ENCODE measurements at places on chromosomes 13 and 19.
A peak's percentile ranks its signal among the peaks of the same experiment; 100 is the strongest.

- DNase-seq, result peak; percentile 65
These were observed 9.0 kb upstream of the ACSBG2 start for GRCh38 chr19:6126335-6126974.

GRCh38 chr13:110512198-110512740 is 49.3 kb downstream of the RAB20 start:
- no peak for DNase-seq

DNA sequence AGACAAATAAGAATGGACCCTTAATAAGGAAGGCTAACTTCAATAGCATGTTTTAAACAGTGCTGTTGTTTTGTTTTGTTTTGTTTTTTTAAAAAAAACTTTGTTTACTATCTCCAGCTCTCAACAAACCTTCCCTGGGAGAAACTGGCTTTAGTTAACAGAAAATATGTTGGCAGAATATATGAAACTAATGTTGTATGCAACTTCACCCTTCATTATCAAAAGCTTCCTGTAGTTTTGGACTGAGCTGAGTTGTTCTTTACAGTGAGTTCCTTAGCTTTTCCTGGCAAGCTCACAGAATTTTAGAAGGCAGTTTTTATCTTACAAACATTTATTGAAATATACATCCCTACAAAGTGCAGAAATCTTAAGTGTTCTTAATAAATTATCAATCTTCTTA is 2480.7 kb upstream of the PCDH20 start:
- DNase-seq, result no peak

GRCh38 chr13:50170447-50171037 is 155.3 kb downstream of the KCNRG start:
- DNase-seq, result no peak

GRCh38 chr19:3333662-3334061 is 32.7 kb upstream of the NFIC start:
- DNase-seq, result no peak

DNA sequence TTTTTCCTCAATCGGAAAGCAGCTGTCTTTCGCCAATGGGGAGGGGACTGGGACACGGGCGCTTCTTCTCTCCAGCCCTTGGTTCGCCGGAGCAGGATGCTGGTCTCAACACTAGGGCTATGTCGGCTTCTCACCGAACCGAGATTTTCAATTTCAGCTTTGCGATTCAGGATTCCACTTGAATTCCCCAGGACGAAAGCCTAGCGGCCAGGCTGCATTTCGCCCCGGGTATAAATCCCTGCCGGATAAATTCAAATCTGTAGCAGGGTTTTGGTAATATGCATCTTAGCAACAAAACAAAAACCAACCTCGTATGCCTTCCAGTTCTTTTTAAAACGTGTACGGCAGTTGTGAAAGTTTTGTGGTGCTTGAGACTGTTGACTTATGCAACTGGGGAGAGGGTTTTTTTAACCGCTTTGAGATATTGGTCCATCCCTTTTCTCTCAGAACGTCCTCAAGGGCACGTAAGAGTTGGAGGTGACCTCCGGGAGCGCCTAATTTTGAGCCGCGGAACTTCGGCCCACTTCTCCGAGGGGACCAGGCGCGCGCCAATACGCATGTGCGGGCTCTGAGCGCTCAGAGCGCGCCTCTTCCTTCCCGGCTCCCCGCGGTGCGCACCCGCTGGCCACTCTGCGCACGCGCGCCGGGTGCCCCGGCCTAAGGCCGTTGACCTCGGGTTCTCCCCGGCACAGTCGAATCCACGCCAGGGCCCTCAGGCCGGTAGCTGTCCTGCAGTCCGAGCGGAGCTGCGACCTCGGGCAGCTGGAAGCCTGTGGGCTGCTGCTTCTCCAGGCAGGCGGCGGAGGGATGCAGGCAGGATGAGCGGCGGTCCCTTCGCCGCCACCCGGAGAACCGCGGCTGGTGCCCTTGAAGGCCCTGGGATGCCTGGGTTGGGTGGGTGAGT is 7.6 kb downstream of the POU4F1 start:
- peak; percentile 48 for DNase-seq

GRCh38 chr13:50348371-50348770 is 333.1 kb downstream of the KCNRG start:
- DNase-seq, result no peak

DNA sequence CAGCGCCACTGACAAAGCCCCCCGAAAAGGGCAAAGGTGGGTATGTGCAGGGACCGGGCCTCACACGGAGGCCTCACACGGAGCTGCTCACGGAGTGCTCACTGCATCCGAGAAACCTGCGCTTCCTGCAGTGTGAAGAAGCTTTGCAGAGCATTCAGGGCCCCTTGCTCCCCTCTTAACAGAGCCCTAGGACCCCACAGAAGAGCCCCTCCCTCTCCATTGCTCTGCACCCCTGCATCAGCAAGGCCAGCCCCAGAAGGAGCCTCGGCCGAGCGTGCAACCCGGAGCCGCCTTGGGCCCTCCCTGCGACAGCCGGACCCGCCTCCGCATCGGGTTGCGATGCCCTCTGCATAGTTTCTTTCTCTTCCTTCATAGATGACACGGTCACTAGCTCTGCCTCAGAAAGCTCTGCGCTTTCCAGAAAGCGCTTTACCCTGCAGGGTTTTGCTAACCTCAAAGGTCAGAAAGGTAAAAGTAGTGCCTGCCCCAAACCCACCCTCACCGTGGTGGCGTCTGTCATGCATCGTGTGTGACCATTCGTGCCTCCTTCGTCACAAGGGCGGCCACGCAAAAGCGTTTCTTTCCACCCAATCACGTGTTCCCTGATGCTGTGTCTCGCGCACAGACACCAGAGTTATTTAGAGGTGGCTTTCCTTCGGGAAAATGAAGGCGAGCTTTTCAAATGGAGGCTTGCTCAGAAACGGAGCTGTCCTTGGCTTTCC is 15.7 kb upstream of the F7 start:
- DNase-seq, result no peak

DNA sequence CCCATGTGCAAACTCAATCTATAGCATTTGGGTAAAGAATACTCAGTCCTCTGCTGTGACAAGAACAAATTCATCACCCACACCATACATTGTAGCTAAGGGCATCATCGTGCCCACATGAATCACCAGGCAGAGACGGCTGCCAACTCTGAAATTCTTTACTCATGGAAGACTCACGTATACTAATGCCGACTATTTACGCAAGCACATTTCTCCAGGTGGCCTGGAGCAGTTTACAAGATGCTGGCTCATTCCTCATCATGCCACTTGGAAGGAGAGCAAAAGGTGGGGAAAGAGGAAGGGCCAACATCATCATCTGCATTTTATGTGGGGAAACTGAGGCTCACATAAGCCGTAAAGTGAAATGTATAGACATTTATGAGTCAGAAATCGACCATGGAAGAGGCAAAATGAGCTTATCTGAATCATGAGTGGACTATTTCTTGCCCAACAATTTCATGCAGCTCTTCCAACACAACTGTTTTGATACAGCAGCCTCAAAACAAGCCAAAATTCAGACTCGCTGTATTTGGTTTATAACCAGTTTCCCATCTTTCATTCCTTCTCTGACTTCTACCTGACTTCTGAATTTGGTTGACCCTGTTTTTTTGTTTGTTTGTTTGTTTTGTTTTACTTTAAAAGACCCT is 213.9 kb upstream of the SERP2 start:
- DNase-seq, result no peak

DNA sequence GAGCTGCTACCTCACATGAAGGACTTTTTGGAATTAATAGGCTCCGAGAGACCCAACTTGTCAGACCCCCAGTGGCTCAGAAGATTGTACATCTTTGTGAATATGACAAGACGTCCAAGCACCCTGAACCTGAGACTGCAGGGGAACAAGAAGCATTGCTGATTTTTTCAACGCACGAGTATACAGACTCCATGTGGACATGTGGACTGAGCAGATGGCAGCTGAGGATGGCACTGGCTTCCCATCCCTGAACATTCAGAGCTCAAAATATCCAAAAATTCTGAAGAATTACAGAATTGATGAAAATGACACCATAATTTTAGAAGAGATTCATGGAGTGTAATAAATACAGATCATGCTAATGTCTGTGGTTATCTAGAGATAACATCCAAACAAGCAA is 254.1 kb downstream of the MZT1 start:
- no peak for DNase-seq

GRCh38 chr13:114145256-114145655 is 12.8 kb upstream of the RASA3 start:
- DNase-seq, result no peak

GRCh38 chr19:2507109-2507508 is 31.2 kb downstream of the GADD45B start:
- DNase-seq, result no peak

- DNase-seq, result no peak
These were observed 987.6 kb downstream of the EFNB2 start for GRCh38 chr13:105547851-105548250.

DNA sequence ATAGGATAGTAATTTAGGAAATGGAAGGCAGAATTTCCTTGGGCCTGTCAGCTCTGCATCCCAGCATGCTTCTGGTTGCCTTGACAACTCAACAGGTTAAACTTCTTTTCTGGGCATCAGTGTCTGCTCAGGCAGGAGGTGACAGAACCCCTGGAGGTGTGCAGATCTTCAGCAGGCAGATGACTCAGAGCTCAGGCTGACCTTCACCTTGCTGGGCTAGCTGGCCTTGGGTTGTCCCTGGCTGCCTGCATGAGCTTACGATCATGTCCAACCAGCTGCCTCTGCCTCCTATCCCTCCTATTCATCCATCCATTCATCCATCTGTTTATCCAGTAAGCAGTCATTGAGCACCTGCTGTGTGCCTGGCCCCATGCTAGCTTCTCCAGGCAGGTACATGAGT is 81.2 kb upstream of the KCTD15 start:
- DNase-seq, result no peak

GRCh38 chr13:77034881-77035280 is 7.9 kb upstream of the FBXL3 start:
- DNase-seq, result no peak

- DNase-seq, result no peak
These were observed at the start of gene MBOAT7 for GRCh38 chr19:54189145-54189734. TSS of gene MBOAT7 (minus strand) at chr19:54189580. CDS start at chr19:54188508, 1,072 bp downstream.

GRCh38 chr13:81874253-81874652 is 1533.3 kb upstream of the SPRY2 start:
- no peak for DNase-seq

All from erythroblast (primary cell).